ENCODE measurements at places on chromosomes 3 and 15. TPM values are rescaled to one million over a fixed set of nuclear protein-coding genes. Genes with fewer than 3 reads are reported as not detected.

PPM1L gene
- total RNA-seq: 63.2 TPM

HDC gene
- under 0.01 TPM for total RNA-seq

ARHGEF26 gene
- total RNA-seq: 4.1 TPM

CHRD gene
- total RNA-seq: 2.0 TPM

SPATA12 gene
- not detected for total RNA-seq

ALPK3 gene
- 0.82 TPM for total RNA-seq

FBXO40 gene
- not detected for total RNA-seq

SHC4 gene
- 5.7 TPM for total RNA-seq
